Head of caudate nucleus (tissue), 42 donors: ENCODE measurements at places on chromosomes 11 and 22.

GRCh38 chr22:20117633-20118299 is 740 bp upstream of the TRMT2A start:
- no peak for DNase-seq

GRCh38 chr22:32947573-32947972 is 110.6 kb downstream of the SYN3 start:
- no peak for DNase-seq

DNA sequence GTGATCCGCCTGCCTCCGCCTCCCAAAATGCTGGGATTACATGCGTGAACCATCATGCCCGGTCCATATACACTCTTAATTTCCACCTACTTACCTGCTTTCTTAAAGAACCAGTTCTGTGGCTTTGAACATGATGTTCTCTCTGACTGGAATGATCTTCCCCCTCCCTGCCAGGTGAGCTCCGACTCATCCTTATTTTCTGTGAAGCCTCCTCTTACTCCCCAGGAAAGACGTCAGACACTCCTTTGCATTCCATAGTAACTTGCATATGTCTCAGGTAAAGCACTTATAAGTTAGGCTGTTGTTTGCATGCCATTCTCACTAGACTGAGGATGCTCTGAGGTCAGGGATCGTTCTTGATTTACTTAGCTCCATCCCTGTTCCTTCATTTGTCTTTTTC is 91.8 kb upstream of the RAB1B start:
- DNase-seq, result no peak

DNA sequence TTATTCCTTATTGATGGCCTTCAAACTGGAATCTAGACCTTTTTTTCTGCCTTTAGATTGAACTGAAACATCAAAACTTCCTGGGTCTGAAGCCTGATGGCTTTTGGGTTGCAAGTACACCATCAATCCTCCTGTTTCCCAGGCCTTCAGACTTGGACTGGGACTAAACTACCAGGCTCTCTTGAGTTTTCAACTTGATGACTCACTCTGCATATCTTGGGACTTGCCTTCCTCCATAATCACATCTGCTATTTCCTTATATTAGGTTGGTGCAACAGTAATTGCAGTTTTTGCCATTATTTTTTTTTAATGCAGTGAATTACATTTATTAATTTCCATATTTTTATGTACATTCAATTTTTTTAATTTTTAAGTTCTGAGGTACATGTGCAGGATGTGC is 7.0 kb downstream of the OR51B5 start:
- no peak for DNase-seq

DNA sequence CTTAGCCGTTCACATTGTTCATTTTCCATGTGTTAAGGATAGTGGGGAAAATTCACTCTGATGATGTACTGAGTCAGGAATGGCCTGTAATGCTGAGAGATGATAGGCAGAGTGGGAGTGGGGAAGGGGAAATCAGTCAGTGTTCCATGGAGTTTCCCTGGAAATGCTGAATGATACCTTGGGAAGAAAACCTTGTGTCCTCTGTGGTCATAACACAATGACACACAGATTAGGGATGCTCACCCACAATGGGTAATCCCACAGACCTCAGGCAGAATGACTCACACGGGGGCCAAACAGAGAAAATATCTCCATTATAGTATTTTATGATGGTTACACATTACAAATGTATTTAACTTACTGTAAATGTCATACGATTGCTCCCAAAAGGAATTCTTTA is 118.0 kb downstream of the SNX19 start:
- DNase-seq, result no peak

DNA sequence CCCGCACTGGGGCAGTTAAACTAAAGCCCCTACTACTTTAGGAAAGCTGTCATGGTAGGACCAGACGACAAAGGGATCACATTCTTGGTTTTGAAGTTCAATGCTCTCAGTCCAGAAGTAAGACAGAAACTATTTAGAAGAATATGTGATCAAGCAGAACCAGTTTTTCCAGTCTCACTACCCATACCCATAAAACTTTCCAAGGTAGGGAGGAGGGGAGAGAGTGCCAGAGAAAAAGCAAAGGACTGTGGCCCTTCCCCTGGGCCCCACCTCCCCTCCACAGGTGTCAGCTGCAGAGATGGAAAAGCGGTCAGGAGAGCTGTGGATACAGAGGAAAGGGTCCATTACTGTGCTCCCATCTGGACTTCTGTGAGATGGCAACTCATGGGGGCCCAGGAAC is 587.1 kb downstream of the SOX6 start:
- DNase-seq, result no peak

DNA sequence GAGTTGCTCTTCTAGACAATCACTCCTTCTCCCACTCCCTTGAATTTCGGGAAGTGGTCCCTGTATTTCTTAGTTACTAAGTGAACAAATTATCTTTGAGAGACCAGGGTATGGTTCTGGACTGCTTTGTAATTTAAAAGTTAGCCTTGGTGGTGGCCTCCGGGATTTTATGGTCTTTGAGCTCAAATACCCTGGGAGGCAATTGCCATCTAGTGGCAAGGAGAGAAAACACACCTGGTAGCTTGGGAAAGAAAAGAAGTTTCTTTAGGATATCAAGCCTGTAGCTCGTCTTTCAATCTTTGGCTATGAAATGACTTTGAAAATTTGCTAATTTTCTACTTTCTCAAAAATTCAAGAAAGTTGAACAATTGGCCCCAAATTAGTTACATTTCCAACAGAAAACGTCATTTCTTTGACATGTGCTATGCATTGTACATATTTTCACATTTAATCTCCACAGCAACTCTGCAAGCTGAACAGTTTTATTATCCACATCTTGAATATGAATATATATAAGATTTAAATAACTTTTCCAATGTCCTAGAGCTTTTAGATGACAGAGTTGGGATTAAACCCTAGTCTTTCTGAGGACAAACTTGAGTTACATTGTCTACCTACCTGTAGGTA is 39.1 kb downstream of the MMP27 start:
- peak; percentile 57 for DNase-seq

DNA sequence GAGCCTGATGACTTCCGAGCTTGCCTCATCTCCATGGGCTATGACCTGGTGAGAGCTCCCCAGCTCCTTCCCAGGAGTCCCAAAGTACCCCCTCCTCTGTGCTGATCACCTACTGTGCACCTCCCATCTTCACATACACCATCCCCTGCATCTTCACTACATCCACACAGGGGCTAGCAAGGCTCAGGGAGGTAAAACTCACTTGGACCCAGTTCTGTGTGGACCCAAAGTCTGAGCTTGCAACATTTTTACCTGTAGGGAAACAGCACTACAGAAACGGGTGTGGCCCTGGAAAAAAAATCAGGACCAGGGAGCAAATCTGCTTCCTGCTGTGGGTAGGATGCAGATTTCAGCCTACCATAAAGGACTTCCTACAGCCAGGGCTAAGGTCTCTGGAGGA is 6.1 kb downstream of the CTSF start:
- no peak for DNase-seq

GRCh38 chr11:10590218-10590915 is 21.9 kb upstream of the LYVE1 start:
- DNase-seq, result no peak
